ENCODE measurements at places on chromosomes 3 and 15.

- no peak for DNase-seq
Measured at GRCh38 chr15:88564741-88565140, 18.3 kb upstream of the DET1 start.

GRCh38 chr3:102536456-102536855 is 101.6 kb downstream of the ZPLD1 start:
- no peak for DNase-seq

DNA sequence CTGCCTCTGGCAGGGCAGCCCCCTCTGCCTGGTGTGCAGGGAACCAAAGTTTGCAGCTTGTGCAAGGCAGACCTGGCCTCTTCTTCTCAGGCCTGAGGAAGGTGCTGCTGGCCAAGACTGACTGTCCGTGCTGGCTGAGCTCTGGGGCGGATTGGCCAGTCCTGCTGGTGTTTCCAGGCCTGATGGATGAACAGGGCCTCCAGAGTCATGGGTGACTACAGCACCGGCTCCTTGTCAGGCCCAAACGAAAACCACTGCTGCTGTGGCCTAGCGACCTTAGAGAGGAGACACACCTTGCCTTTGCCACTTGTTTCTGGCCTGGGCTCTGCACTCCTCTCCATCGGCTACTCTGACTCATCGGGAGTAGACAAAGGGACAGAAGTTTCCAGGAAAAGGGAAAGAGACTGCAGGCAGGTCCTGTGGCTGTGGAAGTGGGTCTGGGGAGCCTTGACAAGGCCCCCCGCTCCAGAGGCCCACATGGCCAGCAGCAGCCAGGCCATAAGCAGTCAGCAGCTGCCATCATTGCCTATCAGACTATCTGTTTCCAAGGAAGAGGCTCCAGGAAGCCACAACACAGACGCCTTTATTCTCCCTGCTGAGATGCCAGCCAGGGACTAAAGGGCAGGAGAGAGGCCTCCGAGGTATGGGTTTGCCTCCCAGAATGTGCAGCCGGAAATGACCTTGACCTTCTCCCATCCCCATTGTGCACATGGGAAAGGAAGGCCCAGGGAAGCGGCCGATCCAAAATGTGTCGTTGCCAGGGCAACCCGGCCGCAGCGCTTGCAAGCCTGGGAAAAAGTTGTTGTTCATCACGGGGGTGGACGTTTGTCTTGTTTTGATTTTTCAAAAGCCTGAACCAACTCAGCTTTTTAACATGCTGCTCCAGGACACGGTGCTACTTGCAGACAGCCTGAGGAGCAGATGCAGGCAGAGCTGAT is 160.5 kb downstream of the CHSY1 start:
- no peak for DNase-seq

- DNase-seq: no peak
Measured at GRCh38 chr15:59349680-59350420, 22.8 kb downstream of the MYO1E start.

DNA sequence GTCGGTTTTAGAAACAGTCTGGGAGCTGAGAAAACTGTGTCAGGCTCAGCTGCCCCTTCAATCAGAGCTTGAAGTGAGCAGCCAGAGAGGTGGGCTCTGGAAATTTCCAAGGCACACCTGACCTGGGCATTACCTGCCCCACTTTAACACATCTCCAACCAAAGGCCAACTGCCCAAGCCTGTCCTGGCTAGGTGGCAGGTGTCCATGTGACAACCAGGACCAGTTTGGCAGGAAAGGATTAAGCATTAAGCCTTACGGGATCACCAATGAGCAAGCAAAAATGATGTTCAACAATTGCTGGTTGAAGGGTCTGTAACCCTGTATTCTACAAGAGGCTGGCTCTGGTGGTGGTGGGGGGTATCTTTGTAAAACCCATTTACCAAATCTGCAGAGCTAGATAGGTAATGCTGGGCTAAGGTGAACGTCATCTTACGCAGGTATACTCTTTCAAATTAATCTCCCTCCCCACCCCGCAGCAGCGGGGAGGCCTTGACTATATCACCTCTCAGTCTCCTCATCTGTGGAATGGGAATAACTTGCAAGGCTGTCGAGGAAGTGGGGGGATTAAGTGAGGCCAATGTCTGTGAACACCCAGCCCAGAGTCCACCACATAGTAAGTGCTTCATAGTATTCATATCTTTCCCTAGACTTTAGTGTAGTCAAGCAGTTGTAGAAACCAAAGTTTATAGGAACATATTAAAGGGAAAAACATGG is 183.2 kb downstream of the MEGF11 start:
- no peak for DNase-seq

DNA sequence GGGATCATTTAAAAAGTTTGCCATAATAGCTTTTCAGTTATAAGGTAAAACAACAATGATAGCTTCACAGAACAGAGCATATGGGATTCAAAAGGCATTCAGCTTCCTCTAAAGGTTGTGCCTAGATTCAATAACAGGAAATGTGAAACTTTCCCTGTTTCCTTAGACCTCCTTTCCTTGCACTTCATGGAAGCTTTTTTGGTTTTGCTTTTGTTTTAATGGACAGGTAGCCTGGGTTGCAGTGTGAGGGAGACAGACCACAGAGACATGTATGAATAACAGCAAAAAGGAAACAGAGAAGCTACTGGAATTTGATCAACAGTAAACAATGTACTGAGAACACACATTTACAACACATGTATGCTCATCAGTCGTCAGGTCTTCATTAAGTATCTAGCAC is 2.3 kb upstream of the TNFAIP8L3 start:
- DNase-seq: no peak

GRCh38 chr3:181755959-181756358 is 44.2 kb downstream of the SOX2 start:
- DNase-seq: peak; percentile 67

Measured in NCI-H187 treated with DMSO at 0.1 percent for 48 hours (cell line).